GM23338 (cell line): ENCODE measurements at places on chromosomes 2 and 18. TPM values are rescaled to one million over a fixed set of nuclear protein-coding genes. Genes with fewer than 3 reads are reported as not detected.

DNA sequence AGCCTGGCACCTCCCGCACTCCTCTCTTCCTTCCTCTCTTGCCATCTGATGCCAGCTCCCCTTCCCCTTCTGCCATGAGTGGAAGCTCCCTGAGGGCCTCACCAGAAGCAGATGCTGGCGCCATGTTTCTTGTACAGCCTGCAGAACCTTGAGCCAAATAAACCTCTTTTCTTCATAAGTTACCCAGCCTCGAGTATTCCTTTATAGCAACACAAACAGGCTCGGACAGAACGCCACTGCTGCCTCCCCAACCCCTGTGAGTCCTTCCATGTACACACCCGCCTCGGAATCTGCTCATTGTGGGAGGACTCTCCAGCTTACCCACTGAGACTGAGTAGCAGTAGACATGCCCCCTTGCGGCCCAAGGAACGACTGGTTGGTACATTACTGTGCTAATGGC, 8.3 kb upstream of the RPS7 start:
- DNase-seq, result no peak
- no peak overlapping the region for H3K4me3 ChIP-seq
- no peak overlapping the region for H3K27ac ChIP-seq
- no peaks in the 10 kb centered on the region for H3K36me3 ChIP-seq
- H3K4me1 ChIP-seq, result no peaks in the 10 kb centered on the region

- H3K36me3 ChIP-seq, result no peaks in the 10 kb centered on the region
- peaks cover 14% of the 10 kb centered on the region for H3K4me1 ChIP-seq
- no peak overlapping the region for H3K4me3 ChIP-seq
- no peak for DNase-seq
These were observed 1.3 kb downstream of the HS1BP3 start for GRCh38 chr2:20649576-20649975.

- peaks cover 6% of the 10 kb centered on the region for H3K36me3 ChIP-seq
- no peaks in the 10 kb centered on the region for H3K27me3 ChIP-seq
- no peak overlapping the region for H3K4me3 ChIP-seq
- no peak for DNase-seq
- peaks cover 23% of the 10 kb centered on the region for H3K4me1 ChIP-seq
These were observed 154.2 kb upstream of the KYNU start for GRCh38 chr2:142723236-142723635.

- H3K27me3 ChIP-seq, result no peaks in the 10 kb centered on the region
- H3K27ac ChIP-seq, result no peak overlapping the region
- no peak overlapping the region for H3K4me3 ChIP-seq
- no peak for DNase-seq
- 0 out of 2 replicates have a peak, but pooled peaks cover 5% of the 10 kb centered on the region for H3K36me3 ChIP-seq
These were observed 35.5 kb downstream of the NXPH2 start for GRCh38 chr2:138744713-138745112.

DNA sequence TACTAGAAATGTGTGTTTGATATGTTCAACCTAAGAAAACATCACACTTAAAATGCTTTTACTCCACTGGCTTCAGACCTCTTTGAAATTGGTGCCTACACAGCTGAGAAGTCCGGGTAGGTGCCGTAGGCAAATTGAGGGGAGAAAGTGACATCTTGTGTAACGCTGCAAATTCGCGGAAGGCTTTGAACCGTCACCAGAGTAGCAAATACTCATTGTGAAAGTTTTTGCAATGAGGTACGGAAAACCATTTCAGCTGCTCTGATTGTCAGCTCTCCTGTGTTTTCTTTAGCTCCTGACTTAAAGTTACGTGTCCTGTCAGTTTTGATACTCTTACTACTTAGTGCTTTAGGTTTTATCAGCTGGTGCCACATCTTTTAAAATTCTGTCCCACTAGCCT, 224.5 kb downstream of the FAM210A start:
- no peak overlapping the region for H3K27ac ChIP-seq
- DNase-seq, result no peak
- H3K36me3 ChIP-seq, result no peaks in the 10 kb centered on the region
- H3K4me1 ChIP-seq, result peaks cover 20% of the 10 kb centered on the region
- H3K27me3 ChIP-seq, result no peaks in the 10 kb centered on the region

GRCh38 chr2:202122980-202123720, 50.1 kb downstream of the KIAA2012 start:
- no peak overlapping the region for H3K4me3 ChIP-seq
- peak; percentile 43 for DNase-seq
- H3K27ac ChIP-seq, result no peak overlapping the region
- H3K27me3 ChIP-seq, result no peaks in the 10 kb centered on the region
- H3K36me3 ChIP-seq, result no peaks in the 10 kb centered on the region
- H3K4me1 ChIP-seq, result peaks cover 13% of the 10 kb centered on the region

- no peaks in the 10 kb centered on the region for H3K36me3 ChIP-seq
- no peak overlapping the region for H3K27ac ChIP-seq
- peaks cover 22% of the 10 kb centered on the region for H3K4me1 ChIP-seq
- no peaks in the 10 kb centered on the region for H3K27me3 ChIP-seq
- no peak overlapping the region for H3K4me3 ChIP-seq
These were observed 40.6 kb downstream of the KIAA2012 start for GRCh38 chr2:202113571-202114142.

- H3K27ac ChIP-seq, result no peak overlapping the region
- H3K4me3 ChIP-seq, result no peak overlapping the region
- DNase-seq, result no peak
- H3K4me1 ChIP-seq, result peaks cover 5% of the 10 kb centered on the region; the same call in 1 of the 2 replicates
These were observed 22.0 kb downstream of the ARHGAP15 start for GRCh38 chr2:143151111-143151752.

GRCh38 chr18:66640431-66640830, 36.5 kb upstream of the CDH19 start:
- no peak overlapping the region for H3K27ac ChIP-seq
- peaks cover 7% of the 10 kb centered on the region for H3K4me1 ChIP-seq

GRCh38 chr18:57142324-57142723, 4.6 kb upstream of the BOD1L2 start:
- H3K36me3 ChIP-seq, result no peaks in the 10 kb centered on the region
- no peaks in the 10 kb centered on the region for H3K4me1 ChIP-seq
- DNase-seq, result no peak
- no peak overlapping the region for H3K27ac ChIP-seq
- H3K4me3 ChIP-seq, result no peak overlapping the region

DNA sequence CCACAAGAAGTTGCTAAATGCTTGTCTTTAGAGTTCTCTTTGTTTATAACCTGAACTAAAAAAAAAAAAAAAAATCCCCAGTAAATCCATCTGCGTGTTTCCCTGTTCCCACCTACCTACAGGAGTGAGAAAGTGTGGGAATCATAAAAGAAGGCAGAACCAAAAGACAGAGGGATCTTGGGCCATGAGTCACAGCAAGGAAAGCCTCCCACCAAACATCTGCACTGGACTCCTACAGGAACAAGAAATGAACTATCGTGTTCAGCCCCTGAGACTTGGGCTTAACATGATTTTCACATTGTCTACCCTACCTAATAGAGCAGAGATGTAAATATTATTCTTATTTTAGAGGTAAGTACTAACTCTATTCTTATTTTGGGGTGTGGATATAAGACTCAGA, 1761.2 kb upstream of the CELF4 start:
- H3K27me3 ChIP-seq, result no peaks in the 10 kb centered on the region
- H3K4me3 ChIP-seq, result no peak overlapping the region
- H3K4me1 ChIP-seq, result peaks cover 5% of the 10 kb centered on the region; the same call in 1 of the 2 replicates
- H3K36me3 ChIP-seq, result no peaks in the 10 kb centered on the region
- DNase-seq, result no peak
- H3K27ac ChIP-seq, result no peak overlapping the region

- peak; percentile 2 for DNase-seq
- H3K27ac ChIP-seq, result no peak overlapping the region
- no peaks in the 10 kb centered on the region for H3K27me3 ChIP-seq
- no peaks in the 10 kb centered on the region for H3K4me1 ChIP-seq
- H3K4me3 ChIP-seq, result no peak overlapping the region
- H3K36me3 ChIP-seq, result no peaks in the 10 kb centered on the region
These were observed 18.4 kb downstream of the RBKS start for GRCh38 chr2:27871802-27872201.

DNA sequence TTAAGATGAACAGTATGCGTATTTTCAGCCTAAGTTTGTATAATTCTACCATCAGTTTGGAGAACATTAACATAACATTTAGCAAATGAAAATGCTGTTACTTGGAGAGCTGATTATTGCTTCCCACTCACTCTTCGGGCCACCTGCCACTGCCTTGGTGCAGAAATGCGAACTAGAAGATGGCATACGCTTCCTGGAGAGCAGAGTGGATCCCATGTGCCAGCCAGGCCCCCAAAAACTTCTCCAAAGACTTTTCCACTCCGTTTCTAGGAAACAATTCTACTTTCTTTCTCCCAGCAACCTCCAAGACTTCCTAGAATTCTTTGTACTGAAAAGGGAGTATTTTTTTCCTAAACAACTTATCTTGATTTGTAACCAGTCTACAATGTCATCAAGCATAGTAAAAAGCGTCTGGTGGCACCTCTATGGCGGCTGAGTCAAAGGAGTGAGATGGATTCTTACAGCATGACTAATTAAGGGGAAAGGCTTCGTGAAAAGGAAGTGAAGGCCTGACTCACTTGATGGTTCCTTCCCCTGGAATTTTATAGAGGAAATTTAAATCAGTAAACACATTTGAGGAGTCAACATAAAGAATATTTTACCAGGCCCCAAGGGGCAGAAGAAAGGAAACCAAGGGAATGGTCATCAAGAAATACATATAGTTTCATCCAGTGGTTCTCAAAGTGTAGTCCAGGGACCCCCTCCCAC, 36.6 kb downstream of the FEZ2 start:
- peak; percentile 40 for DNase-seq
- no peak overlapping the region for H3K27ac ChIP-seq
- no peaks in the 10 kb centered on the region for H3K27me3 ChIP-seq
- no peak overlapping the region for H3K4me3 ChIP-seq
- peaks cover 21% of the 10 kb centered on the region for H3K4me1 ChIP-seq

GRCh38 chr2:1837458-1837857, 93.1 kb upstream of the PXDN start:
- H3K27ac ChIP-seq, result no peak overlapping the region
- no peak for DNase-seq
- peaks cover 8% of the 10 kb centered on the region; the same call in 1 of the 2 replicates for H3K4me1 ChIP-seq
- H3K27me3 ChIP-seq, result no peaks in the 10 kb centered on the region
- H3K36me3 ChIP-seq, result no peaks in the 10 kb centered on the region

DNA sequence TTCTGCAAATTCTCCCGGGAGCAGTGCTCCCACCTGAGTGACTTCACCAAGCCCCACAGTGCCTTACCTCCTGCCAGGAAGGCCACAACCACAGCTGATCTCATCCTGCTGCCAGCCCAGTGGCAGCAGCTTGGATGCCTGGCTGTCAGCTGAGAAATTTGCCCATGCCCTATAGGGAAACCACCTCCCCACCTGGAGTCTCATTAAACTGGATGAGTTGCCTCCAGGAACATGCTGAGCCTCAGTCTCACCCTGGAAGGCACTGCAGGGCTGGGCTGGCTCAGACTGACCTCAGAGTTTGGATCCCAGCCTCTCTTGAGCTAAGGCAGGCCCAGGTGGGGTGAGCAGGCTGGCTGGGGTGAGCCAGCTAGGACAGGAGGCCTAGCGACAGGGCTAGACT, 23.3 kb downstream of the REEP1 start:
- H3K36me3 ChIP-seq, result no peaks in the 10 kb centered on the region
- no peaks in the 10 kb centered on the region for H3K27me3 ChIP-seq
- no peak for DNase-seq
- H3K27ac ChIP-seq, result no peak overlapping the region
- H3K4me3 ChIP-seq, result no peak overlapping the region

DNA sequence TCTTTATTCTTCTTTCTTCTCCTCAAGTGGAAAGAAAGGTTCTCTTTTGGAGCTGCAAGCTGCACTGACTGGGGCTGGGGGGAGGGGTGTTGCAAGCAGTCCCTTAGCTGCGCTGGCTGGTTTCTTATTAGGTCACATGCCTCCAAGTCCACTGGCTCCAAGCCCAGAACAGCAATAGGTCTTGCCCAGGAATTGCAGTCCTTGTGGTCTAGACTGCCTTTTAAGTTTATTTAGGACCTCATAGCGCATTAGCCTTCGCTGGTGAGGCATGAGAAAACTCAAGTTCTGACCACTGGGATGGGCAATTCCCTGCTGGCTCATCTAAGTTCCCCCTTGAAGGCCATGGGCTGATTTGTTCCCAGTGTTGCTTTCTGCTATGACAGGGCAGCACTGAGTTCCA, 138.6 kb upstream of the SCN7A start:
- no peak overlapping the region for H3K4me3 ChIP-seq
- no peaks in the 10 kb centered on the region for H3K36me3 ChIP-seq

- no peaks in the 10 kb centered on the region for H3K36me3 ChIP-seq
- peaks cover 53% of the 10 kb centered on the region for H3K27me3 ChIP-seq
- H3K4me1 ChIP-seq, result peaks cover 51% of the 10 kb centered on the region
- H3K4me3 ChIP-seq, result peak overlapping the region; percentile 66
- peak; percentile 47 for DNase-seq
- no peak overlapping the region for H3K27ac ChIP-seq
These were observed 797 bp downstream of the NXPH2 start for GRCh38 chr2:138779406-138779780.

DNA sequence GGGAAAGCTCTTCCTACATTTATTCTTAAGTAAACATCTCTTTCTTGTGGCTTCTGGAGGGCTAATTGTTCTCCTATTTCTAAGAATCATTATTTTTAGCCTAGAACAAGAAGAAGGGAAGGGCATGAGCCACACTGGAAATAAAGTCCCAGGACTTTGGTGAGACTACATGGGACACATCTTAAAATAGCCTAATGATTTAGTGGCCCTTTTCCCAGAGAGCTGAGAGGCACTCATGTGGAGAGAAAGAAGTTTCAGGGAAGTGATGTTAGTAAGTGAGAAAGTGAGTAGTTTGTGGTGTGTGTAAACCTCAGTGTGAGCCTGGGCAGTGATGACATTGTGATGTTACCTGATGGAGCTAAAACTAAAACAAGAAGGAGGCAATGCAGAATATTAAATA, 14.6 kb downstream of the ITGA4 start:
- DNase-seq, result no peak
- peaks cover 7% of the 10 kb centered on the region; the same call in 1 of the 2 replicates for H3K4me1 ChIP-seq
- H3K4me3 ChIP-seq, result no peak overlapping the region
- no peaks in the 10 kb centered on the region for H3K36me3 ChIP-seq
- no peaks in the 10 kb centered on the region for H3K27me3 ChIP-seq

- no peak for DNase-seq
- no peaks in the 10 kb centered on the region for H3K36me3 ChIP-seq
- no peaks in the 10 kb centered on the region for H3K27me3 ChIP-seq
These were observed 102.4 kb upstream of the THUMPD2 start for GRCh38 chr2:39881494-39881893.

The MSTN gene
- total RNA-seq, result 0.21 TPM in 1 of 2 replicates, not detected in the other

The RASGRP3 gene
- 0.69 TPM in 1 of 2 replicates, not detected in the other for total RNA-seq

The WDR35 gene
- total RNA-seq, result 20.0 and 24.2 TPM in 2 replicates

The NCKAP5 gene
- total RNA-seq, result 0.31 and 0.73 TPM in 2 replicates

The KATNAL2 gene
- 7.7 and 11.8 TPM in 2 replicates for total RNA-seq

The ALK gene
- total RNA-seq, result 0.16 and 0.35 TPM in 2 replicates

The TBR1 gene
- not detected in 2 replicates for total RNA-seq

The KIF5C gene
- 46.5 and 49.1 TPM in 2 replicates for total RNA-seq

The RANBP2 gene
- total RNA-seq, result 87.7 and 98.0 TPM in 2 replicates

The M1AP gene
- total RNA-seq, result 5.2 and 12.1 TPM in 2 replicates
